SJCRH30 (cell line): ENCODE measurements at places on chromosomes 16 and 17. TPM values are rescaled to one million over a fixed set of nuclear protein-coding genes. Genes with fewer than 3 reads are reported as not detected.

The ZNF319 gene
- total RNA-seq, result 5.6 and 5.7 TPM in 2 replicates

The SLC13A5 gene
- total RNA-seq, result not detected in 2 replicates

The RNF213 gene
- 12.2 and 13.0 TPM in 2 replicates for total RNA-seq

GRCh38 chr16:55263271-55264250, 60.4 kb upstream of the IRX6 start:
- no peak overlapping the region for H3K4me3 ChIP-seq
- no peak overlapping the region for H3K27ac ChIP-seq
- H3K4me1 ChIP-seq, result peaks cover 8% of the 10 kb centered on the region

- no peak overlapping the region for H3K4me3 ChIP-seq
- H3K27ac ChIP-seq, result no peak overlapping the region
- H3K4me1 ChIP-seq, result peaks cover 15% of the 10 kb centered on the region
- no peak for DNase-seq
Measured at GRCh38 chr16:86227041-86227440, 283.3 kb upstream of the FOXF1 start.

GRCh38 chr16:78817200-78817739, 717.8 kb downstream of the WWOX start:
- no peaks in the 10 kb centered on the region for H3K27me3 ChIP-seq
- H3K36me3 ChIP-seq, result no peaks in the 10 kb centered on the region
- DNase-seq, result no peak
- no peaks in the 10 kb centered on the region for H3K4me1 ChIP-seq
- no peak overlapping the region for H3K4me3 ChIP-seq
